ENCODE measurements at places on chromosomes 12 and 14. TPM values are rescaled to one million over a fixed set of nuclear protein-coding genes. Genes with fewer than 3 reads are reported as not detected.

Gene EMC9
- total RNA-seq: 27.6 TPM

Gene TC2N
- total RNA-seq: not detected

Gene SIX6
- not detected for total RNA-seq

Gene SNRPF
- total RNA-seq: 40.9 TPM

Gene SLCO1C1
- total RNA-seq: 0.39 TPM

Gene GLIPR1L1
- not detected for total RNA-seq

Gene SDS
- not detected for total RNA-seq

Gene PRB2
- total RNA-seq: not detected

Gene COX8C
- total RNA-seq: not detected

Gene BMP4
- 64.3 TPM for total RNA-seq

Gene SMCO3
- total RNA-seq: 0.46 TPM

Gene COPZ1
- total RNA-seq: 131 TPM

Gene HAL
- total RNA-seq: 0.11 TPM

Gene ASCL1
- not detected for total RNA-seq

Gene ANG
- total RNA-seq: 6.9 TPM

Gene DBX2
- total RNA-seq: not detected

Gene A2M
- total RNA-seq: 1.4 TPM

Gene ACOT2
- total RNA-seq: 16.2 TPM

Gene SPSB2
- 5.8 TPM for total RNA-seq

Gene INHBC
- not detected for total RNA-seq

Gene GPR68
- total RNA-seq: 1.3 TPM

Gene PTCSC3
- total RNA-seq: not detected

Gene NKX2-1
- total RNA-seq: not detected

Gene PAPLN
- total RNA-seq: 1.2 TPM

Gene ST8SIA1
- 0.07 TPM for total RNA-seq

Gene GALNT9
- 0.33 TPM for total RNA-seq

Gene PTPN11
- total RNA-seq: 84.0 TPM

Gene CMA1
- not detected for total RNA-seq

Gene ADCY4
- 41.8 TPM for total RNA-seq

Gene TBX5
- not detected for total RNA-seq

Gene REC8
- 4.1 TPM for total RNA-seq

Gene INSM2
- total RNA-seq: not detected

Gene ACOT4
- total RNA-seq: 1.5 TPM

Gene NEUROD4
- not detected for total RNA-seq

Gene KRT78
- total RNA-seq: not detected

Gene ANP32D
- 0.11 TPM for total RNA-seq

Gene RASSF9
- total RNA-seq: 0.92 TPM
